ENCODE measurements at places on chromosomes 16 and 17.

- no peak overlapping the region for H3K4me3 ChIP-seq
- H3K4me1 ChIP-seq, result peaks cover 7% of the 10 kb centered on the region
- no peak overlapping the region for H3K27ac ChIP-seq
- no peaks in the 10 kb centered on the region for H3K36me3 ChIP-seq
These were observed 19.0 kb downstream of the IRF8 start for GRCh38 chr16:85917959-85918358.

- no peaks in the 10 kb centered on the region for H3K4me1 ChIP-seq
- DNase-seq, result no peak
- no peaks in the 10 kb centered on the region for H3K27me3 ChIP-seq
- H3K4me3 ChIP-seq, result no peak overlapping the region
- H3K36me3 ChIP-seq, result no peaks in the 10 kb centered on the region
These were observed 30.6 kb downstream of the ABCA9 start for GRCh38 chr17:69030169-69030568.

DNA sequence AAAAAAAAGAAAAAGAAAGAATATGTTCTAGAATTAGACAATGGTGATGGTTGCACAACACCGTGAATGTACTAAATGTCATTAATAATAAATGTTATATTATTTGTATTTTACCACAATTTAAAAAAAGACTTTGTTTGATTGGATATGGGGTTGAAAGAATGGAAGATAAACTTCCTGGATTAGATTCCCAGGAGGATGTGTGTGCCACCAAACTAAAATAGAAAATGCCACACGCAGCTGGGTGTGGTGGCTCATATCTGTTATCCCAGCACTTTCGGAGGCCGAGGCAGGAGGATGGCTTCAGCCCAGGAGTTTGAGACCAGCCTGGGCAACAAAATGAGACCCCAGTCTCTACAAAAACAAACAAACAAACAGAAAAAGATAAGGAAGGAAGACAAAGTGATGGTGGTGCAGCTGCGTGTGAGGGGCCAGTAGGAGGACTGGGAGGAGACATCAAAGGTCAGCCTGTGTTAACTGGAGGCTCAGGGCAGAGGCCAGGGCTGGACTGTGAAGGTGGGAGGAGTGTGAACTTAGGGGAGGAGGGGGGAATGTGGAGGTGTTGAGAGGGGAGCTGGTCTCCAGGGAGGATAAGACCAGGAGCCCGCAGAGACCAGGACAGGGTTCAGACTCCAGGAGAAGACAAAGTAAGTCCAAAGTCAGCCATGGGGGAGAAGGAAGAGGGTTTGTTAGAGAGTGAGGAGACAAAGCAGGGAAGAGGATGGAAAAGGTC, 4.1 kb downstream of the PECAM1 start:
- no peaks in the 10 kb centered on the region for H3K4me1 ChIP-seq
- DNase-seq, result no peak
- no peaks in the 10 kb centered on the region for H3K27me3 ChIP-seq
- H3K27ac ChIP-seq, result no peak overlapping the region

DNA sequence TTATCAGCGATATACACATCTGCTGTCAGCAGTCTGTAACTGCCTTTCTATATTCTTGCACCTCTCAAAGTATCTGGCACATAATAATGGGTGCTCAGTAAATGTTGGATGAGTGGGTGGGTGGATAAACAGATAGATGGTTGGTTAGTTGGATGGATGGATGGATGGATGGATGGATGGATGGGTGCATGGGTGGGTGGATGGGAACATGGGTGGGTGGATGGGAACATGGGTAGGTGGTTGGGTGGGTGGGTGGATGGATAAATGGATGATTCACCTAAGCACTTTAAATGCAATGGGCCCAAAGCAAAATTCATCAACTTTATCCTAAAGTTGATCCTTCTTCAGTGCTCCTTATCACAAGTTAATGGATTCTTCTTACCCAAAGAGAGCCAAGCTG, 48.6 kb downstream of the HELZ start:
- peaks cover 19% of the 10 kb centered on the region for H3K36me3 ChIP-seq
- no peak overlapping the region for H3K27ac ChIP-seq
- no peaks in the 10 kb centered on the region for H3K27me3 ChIP-seq

DNA sequence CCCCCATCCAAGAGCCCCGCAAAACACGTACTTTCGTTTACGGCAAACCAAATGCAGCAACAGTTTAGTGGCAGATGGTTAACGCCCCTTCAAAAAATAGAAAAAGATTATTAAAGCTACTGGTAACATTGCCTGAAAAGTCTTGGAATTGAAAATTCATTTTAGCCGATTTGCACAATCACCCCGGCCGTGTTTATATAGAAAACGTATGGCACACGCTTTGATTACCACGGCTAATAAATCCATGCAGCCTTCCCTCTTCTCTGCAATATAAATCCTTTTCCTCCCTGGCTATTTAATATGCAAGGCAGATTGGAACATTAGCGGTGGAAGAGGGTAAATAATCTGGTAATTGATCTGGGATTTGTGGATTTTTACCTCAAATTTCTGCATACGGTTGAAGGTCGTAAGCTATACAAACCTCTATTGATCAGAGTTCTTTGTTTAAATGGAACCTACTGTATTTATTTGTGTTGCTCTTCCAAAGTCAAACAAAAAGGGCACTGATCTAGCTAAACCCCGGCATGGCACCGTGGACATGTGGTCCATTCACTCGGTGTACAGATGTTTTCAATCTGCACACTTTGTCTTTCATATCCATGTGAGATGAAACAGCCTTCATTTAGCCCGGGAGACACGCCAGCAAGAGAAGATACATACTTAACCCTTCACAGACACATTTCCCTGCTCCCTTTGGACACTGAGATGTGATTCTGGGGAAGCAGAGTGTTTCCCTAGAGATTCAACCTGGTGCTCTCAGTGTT, 238.1 kb upstream of the MAF start:
- no peak overlapping the region for H3K27ac ChIP-seq
- DNase-seq, result peak; percentile 31
- no peaks in the 10 kb centered on the region for H3K36me3 ChIP-seq
- peaks cover 2% of the 10 kb centered on the region for H3K27me3 ChIP-seq
- no peak overlapping the region for H3K4me3 ChIP-seq

GRCh38 chr16:30606004-30606403, 4.2 kb downstream of the ZNF689 start:
- H3K36me3 ChIP-seq, result peaks cover 15% of the 10 kb centered on the region
- peaks cover 5% of the 10 kb centered on the region for H3K4me1 ChIP-seq
- H3K27me3 ChIP-seq, result no peaks in the 10 kb centered on the region
- DNase-seq, result no peak
- no peak overlapping the region for H3K4me3 ChIP-seq

GRCh38 chr17:77548967-77549366, 408.2 kb downstream of the SEC14L1 start:
- no peak for DNase-seq
- peaks cover 1% of the 10 kb centered on the region for H3K4me1 ChIP-seq
- H3K36me3 ChIP-seq, result no peaks in the 10 kb centered on the region
- no peak overlapping the region for H3K4me3 ChIP-seq
- no peaks in the 10 kb centered on the region for H3K27me3 ChIP-seq

DNA sequence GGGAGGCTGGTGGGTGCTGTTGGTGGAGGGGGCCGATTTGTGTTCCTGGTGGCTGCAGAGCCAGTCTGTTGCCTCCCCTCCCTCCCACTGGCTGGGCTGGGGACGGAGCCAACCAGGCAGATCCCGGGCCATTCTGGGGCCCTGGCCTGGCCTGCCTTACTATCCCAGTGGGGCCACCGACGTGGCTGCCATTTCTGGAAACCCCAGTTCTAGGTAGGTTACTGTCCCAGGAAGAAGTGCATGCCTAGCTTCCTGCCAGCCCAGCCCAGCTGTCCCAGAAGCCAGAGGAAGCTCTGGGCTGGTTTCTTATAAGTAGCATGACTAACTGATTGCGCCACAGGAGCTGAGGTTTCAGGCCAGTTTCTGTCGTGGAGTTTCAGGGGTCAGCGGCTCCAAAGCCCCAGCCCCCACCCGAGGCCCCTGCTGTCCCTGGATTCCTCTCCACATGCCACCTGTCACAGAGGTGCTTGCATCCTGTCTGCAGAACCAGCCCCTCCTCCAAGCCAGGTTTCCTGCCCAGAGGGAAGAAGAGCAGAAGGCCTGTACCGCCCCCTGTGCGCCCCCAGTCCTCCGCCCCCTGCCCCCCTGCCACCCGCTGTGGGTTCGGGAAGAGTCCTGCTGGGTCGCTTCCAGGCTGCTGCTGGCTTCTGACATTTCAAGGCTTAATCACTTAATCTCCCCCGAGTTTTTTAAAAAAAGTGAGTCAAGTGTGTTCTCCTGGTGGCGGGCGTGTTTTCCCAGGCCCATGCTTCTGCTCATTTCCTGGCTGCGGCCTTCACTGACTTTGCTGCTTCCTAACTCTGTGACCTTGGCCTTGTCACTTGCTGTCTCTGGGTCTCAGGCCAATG, 13.2 kb downstream of the IL4R start:
- no peak overlapping the region for H3K4me3 ChIP-seq
- no peaks in the 10 kb centered on the region for H3K36me3 ChIP-seq
- peak overlapping the region; percentile 99 for H3K27ac ChIP-seq
- H3K4me1 ChIP-seq, result peaks cover 38% of the 10 kb centered on the region

GRCh38 chr17:34163123-34163522, 92.0 kb upstream of the CCL2 start:
- no peak overlapping the region for H3K4me3 ChIP-seq
- no peak for DNase-seq
- peaks cover 16% of the 10 kb centered on the region for H3K27me3 ChIP-seq
- no peaks in the 10 kb centered on the region for H3K4me1 ChIP-seq
- H3K27ac ChIP-seq, result no peak overlapping the region

DNA sequence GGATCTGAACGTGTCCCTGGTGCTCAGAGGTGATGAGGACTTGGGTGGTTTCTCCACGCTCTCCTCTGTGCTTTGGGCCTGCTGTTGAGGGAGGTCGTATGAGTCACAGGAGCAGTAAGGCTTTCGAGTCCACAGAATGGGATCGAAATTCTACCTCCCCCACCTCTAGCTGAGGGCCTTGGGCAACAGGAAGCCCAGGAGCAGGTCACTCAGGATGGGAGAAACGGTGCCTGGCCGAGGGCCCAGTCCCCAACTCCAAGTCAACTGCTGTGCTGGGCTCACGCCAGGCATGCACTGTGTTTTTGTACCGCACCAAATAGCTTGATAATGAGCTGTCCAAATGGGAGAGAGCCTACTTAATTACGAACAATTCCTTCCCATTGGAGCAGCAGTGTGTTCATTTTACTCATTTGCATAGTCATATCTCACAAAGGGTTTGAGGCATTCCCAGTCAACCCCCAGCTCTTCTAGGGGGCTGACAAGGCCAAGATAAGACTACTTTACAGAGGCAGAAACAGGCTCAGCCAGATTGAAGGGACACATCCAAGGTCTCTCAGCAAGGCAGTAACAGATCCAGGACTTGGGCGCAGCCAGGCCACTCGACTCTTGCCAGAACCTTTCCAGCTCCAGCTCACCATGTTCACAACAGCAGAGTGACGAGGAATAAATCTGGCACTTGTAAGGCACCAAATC, 53.6 kb downstream of the WNT3 start:
- H3K27me3 ChIP-seq, result no peaks in the 10 kb centered on the region
- no peaks in the 10 kb centered on the region for H3K36me3 ChIP-seq
- H3K4me3 ChIP-seq, result no peak overlapping the region
- no peaks in the 10 kb centered on the region for H3K4me1 ChIP-seq

DNA sequence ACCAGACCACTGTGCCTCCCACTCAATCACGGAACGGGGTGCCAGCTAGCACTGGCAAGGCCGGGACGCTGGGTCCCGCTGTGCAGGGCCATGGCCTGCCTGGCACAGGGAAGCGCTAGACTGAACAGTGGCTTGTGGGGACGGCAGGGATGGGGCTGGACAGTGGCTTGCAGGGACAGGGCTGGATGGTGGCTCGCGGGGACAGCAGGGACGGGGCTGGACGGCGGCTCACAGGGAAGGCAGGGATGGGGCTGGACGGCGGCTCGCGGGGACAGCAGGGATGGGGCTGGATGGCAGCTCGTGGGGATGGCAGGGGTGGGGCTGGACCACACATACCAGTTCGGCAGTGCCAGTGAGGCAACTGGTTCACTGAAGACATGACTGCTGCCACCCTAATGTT, 32.6 kb downstream of the LMF1 start:
- no peak for DNase-seq
- no peak overlapping the region for H3K27ac ChIP-seq
- no peaks in the 10 kb centered on the region for H3K4me1 ChIP-seq

DNA sequence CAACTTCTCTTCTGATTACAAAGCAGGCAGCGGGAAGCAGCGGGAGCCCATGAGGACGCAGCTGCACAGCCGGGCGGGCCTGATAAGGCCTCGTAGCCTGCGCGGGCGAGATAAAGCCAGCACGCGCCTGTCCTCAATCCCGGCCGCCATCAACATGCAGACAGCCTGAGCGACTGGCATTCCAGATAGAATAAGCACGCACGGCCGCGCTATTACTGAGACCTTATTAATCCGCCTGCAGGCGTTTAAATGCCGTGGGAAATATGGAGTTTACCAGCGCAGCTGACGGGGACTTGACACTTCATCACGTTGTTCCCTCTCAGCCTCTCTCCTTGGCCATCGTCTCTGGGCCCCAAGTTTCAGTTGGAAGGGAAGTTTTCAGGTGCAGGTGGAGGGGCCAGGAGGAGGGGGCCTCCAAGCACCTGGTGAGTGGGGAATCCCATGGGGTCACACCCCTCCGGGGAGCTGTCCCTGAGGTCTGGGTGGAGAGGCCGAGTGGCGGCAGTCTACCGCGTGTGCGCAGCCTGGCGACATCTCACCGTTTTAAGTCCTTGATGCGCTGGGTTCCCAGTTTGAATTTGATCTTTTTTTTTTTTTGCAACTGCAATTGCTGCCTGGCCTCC, 27.3 kb upstream of the CBFA2T3 start:
- DNase-seq, result peak; percentile 87
- H3K27me3 ChIP-seq, result peaks cover 8% of the 10 kb centered on the region
- H3K4me3 ChIP-seq, result no peak overlapping the region
- H3K27ac ChIP-seq, result peak overlapping the region; percentile 70

- peaks cover 15% of the 10 kb centered on the region for H3K4me1 ChIP-seq
- H3K27ac ChIP-seq, result peak overlapping the region; percentile 57
- no peaks in the 10 kb centered on the region for H3K36me3 ChIP-seq
These were observed 142.5 kb downstream of the CMIP start for GRCh38 chr16:81586977-81587625.

DNA sequence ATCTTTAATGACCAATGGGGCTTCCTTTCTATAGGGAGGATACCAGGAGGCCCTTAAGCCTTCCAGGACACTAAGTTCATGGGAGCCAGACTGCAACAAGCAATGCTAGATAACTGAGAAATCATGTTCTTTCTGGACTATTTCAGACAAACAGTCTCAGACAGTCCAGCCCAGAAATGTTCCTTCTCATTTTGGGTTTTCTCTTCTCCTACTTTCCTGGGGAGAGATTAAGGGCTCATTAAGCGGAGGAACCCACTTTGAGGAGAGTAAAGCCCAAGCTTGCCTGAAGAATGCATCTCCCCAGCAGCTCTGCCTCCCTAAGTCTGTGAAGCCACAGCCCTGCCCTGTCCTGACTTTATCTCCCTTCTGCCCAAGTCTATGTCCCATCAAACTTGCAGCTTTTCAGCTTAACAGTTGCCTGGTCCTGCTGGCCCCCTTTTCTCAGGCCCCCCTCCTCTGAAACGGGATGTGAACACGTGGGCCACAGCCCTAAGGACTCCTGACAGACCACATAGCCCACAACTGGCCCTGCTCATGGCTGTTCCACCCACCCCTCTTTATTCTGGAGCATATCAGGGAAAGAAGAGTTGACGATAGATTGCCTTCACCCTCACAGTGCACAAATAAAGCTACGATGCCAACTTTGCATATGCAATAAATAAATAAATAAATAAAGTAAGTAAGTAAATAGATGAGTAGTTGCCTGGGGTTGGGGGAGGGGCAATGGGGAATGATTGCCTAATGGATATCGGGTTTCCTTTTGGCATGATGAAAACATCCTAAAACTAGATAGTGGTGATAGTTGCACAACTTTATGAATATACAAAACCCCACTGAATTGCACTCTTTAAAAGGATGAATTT, 111.0 kb downstream of the N4BP1 start:
- H3K4me3 ChIP-seq, result no peak overlapping the region
- H3K27me3 ChIP-seq, result no peaks in the 10 kb centered on the region
- DNase-seq, result peak; percentile 95
- no peaks in the 10 kb centered on the region for H3K36me3 ChIP-seq
- no peaks in the 10 kb centered on the region for H3K4me1 ChIP-seq
- no peak overlapping the region for H3K27ac ChIP-seq

Data from cardiac muscle cell (in vitro differentiated cells and primary cell).